ENCODE measurements at places on chromosomes 4 and X.

- no peak for DNase-seq
Observed at GRCh38 chr4:184675018-184675417, 25.5 kb downstream of the PRIMPOL start.

DNA sequence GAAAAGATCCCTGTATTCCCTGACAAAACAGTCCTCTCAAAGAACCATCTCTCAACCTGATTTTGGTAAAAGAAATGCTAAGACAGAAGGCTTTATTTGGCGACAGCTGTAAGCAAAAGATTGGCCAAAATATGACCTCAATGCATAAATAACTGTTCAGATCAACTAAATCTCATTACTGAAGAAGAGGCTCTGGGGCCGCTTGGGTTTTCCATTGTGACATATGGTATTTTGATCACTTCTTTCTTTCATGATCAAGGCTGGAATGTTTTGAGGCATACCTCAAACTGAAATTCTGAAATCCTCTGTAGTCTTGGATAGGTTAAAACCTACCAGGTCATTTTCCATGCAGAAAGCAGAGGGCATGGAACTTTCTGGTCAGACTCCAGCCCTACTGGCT, 106.3 kb downstream of the C4orf51 start:
- DNase-seq = no peak

DNA sequence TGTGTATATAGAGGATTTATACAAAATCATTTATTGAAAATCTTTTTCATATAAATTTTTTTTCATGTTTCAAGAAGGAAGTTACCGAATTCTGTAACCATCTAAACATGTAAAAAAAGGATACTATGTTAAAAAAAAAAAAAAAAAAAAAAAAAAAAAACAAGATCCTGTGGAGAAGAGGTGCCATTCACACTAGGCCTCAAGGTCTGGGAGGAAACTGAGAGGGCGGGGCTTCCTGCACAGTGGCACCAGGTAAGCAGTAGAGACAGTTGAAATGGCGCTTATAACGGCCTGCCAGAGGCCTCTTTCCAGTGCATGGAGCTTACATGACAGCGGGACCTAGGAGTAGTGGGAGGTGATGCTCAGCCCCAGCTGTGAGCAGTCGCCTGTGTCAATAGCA, 17.5 kb downstream of the TRAPPC2 start:
- no peak for DNase-seq

GRCh38 chrX:130285069-130285620, 16.4 kb upstream of the ZNF280C start:
- no peak for DNase-seq

DNA sequence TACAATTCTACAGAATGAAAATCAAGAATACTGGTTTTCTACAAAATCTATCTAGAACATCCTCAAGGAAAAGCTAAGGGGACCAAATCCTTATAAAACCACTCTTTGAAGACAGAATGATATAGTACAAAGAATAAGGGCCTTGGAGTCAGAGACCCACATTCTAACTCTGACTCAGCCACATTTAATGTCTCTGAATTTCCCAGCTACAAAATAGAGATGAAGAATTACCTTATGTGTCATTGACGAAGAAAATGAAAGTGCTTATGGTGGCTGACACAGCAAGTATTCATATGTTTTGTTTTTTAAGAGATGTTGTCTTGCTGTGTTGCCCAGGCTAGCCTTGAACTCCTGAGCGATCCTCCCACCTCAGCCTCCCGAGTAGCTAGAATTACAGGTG, 35.9 kb upstream of the CXorf38 start:
- no peak for DNase-seq

DNA sequence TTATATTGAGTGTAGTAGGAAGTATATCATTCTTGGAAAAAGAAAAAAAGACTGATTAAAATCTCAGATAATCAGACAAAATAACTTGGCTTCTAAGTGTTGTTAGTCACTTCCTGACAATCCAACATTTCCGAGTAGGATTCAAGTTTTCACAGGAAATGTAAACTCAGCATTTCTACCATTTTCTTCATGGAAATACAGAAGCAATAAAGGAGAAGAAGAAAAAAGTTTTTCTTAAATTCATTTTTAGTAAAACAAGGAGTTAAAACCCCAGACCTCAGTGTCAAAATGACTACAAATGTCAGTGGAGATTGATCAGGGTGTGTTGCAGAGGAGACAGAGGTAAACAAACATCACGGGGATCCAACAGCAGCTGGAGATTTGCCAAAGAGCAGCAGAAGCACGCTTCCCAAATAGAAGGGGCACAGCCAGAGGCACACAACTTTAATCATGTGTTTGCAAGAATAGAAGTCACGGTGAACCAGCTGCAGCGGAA, 129.3 kb upstream of the FAM9B start:
- DNase-seq = no peak

- DNase-seq = no peak
Observed at GRCh38 chr4:144748814-144749555, 103.0 kb downstream of the HHIP start.

DNA sequence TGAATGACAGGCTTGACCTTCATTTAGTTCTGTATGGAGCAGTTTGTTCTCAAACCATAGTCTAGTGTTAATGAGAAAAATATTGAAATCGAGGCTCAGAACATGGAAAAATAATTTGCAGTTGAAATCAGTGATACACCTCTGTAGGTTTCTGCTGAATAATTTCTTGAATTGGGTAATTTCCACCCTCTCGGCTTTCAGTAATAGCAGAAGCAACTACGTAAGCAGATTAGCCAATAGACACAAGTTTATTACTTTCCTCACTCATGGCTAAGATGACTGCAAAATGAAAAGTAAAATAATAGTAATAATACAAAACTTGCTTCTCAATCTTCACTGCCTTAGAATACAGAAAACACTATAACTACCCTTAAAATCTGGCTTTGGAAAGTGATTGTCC, 46.0 kb downstream of the USP38 start:
- no peak for DNase-seq

DNA sequence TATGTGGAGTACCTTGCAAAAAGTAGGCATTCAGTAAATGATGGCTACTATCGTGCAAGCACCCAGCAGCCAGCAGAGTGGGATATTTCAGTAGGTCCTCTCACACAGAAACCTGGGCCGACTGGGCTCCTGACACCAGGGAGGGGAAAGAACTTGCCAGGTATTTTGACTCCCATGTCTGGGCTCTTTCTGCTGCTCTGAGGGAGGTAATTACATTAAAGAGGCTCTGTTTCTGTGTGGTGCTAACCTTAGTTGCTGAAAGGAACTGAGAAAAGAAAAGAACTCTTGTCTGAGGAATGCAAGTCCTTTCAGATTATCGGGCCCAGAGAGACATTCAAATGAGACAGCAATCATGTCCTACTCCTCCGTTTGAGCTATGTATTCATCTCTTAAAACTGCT, 175.8 kb upstream of the MTMR8 start:
- no peak for DNase-seq

DNA sequence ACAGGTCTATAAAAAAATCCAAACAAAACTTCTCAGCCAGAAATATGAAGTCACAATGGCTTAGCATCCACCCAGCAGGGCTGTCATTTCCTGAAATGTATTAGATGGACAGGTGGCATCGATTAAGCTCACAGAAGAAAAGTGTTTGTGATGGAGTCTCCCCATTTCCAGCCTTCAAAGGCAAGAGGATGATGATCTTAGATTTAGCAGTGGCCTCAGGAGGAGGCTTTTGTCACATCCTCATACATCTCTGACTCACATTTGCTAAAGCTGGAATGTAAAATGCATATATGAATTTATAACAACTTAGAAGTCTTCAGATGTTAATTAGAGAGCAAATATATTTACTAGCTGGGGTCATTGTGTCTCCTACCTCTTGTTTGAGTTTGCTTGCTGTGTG, 441.9 kb downstream of the SPRY1 start:
- DNase-seq = no peak

GRCh38 chr4:150384249-150384648, 197.7 kb upstream of the MAB21L2 start:
- DNase-seq = no peak

All from stimulated activated CD4-positive, alpha-beta T cell treated with anti-CD3 and anti-CD28 coated beads, Interleukin-15, amount 100 ng/mL, for 48 hours (primary cell).